Vagina (tissue), 2 donors: ENCODE measurements at places on chromosomes 12 and 14.

GRCh38 chr14:103501921-103502669, 20.5 kb downstream of the CKB start:
- no peak for DNase-seq

- DNase-seq = no peak
Measured at GRCh38 chr12:98727196-98727595, 82.1 kb downstream of the APAF1 start.

GRCh38 chr14:95395098-95395737, 75.5 kb upstream of the CLMN start:
- DNase-seq = no peak

DNA sequence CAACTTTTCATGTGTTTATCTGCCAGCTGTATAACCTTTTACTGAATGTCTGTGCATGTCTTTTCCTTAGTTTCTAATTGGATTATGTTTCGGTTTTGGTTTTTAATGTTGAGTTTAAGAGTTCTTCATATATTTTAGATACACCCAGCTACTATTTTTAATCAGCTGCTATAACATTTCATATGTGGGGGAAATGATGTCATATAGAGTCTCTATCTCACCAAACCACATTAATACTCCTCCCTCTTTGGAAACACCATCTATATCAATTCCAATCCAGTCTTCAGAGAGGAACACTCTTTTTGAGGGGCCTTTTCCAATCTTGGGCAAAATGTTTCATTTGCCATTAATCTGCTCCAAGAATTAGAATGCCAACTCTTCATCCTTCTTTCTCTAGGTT, 28.5 kb upstream of the GCH1 start:
- DNase-seq = no peak

- no peak for DNase-seq
Measured at GRCh38 chr12:549476-550082, 89.8 kb downstream of the B4GALNT3 start.

DNA sequence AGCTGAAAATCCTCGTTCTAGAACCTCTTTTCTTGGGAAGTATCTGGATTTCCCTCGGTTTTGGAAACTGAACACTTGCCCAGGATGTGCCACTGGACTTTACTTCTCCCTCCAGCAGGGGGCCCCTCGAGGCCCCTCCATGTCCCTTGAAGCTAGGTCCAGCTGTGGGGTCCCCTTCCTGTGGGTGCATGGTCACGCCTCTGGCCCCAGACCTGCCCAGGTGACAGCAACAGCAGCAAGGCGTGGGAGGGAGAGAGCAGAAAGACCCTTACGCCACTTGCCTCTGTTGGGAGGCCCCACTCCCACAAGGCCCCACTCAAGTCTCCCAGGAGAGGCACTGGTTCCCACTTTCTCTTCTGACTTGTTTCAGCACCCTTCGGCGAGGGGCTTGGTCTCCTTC, 3.1 kb downstream of the SLC25A29 start:
- no peak for DNase-seq

GRCh38 chr12:103529306-103529705, 33.5 kb upstream of the C12orf42 start:
- no peak for DNase-seq

DNA sequence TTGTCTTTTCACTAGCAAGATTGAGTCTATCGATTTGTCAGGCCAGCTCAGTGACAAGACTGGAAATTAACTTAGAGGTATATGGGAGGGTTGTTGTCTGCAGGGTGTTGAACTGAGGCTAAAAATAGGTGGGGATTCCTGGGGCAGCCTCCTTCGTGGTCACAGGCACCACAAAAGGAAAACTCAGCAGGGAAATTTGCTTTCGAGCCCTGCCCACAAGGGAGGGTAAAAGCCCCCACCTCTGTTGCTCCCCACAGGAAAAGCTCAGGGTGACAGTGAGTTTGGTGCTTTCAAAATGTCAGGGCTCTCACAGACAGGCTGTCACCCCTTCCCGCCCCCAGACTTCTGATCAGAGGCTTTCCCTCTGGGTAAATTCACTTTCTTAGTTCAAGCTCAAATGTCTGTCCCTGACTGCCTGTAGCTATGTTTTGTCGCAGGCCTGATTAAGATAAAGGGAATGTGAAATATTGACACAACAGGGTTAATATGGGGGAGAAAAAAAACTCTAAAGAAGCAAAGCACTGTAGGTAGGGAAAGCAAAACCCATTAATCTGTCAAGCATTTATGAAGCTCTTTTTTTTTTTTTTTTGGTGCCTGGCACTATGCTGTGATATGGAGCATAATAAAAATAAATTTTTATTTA, 11.7 kb upstream of the NFKBIA start:
- DNase-seq = no peak

DNA sequence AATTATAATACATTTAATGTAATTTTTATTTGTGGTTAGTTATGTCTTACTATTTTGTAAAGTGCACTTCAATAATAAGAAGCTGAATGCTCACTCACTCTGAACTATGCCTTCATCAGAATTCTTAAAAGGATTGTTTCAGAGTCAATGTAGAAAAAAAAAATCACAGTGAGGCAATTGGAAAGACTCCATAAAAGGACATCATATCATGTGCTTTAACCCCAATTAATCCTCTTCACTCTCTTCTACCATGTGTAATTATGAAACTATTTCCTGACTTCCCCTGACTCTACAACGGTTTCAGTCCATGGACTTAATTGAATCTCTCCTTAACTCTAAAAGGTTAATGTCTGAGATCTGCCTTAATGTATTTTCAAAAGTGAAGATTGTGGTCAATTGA, 250.4 kb upstream of the ALG10 start:
- DNase-seq = no peak

GRCh38 chr12:109110988-109111495, 5.3 kb upstream of the ACACB start:
- peak; percentile 93 for DNase-seq

- DNase-seq = no peak
Measured at GRCh38 chr12:63313139-63313538, 162.1 kb upstream of the AVPR1A start.

GRCh38 chr12:105222726-105223351, 13.1 kb downstream of the APPL2 start:
- peak; percentile 79 for DNase-seq

GRCh38 chr14:73375861-73376260, 82.5 kb downstream of the NUMB start:
- no peak for DNase-seq

- no peak for DNase-seq
Measured at GRCh38 chr12:2455410-2455809, 339.4 kb upstream of the FKBP4 start.

DNA sequence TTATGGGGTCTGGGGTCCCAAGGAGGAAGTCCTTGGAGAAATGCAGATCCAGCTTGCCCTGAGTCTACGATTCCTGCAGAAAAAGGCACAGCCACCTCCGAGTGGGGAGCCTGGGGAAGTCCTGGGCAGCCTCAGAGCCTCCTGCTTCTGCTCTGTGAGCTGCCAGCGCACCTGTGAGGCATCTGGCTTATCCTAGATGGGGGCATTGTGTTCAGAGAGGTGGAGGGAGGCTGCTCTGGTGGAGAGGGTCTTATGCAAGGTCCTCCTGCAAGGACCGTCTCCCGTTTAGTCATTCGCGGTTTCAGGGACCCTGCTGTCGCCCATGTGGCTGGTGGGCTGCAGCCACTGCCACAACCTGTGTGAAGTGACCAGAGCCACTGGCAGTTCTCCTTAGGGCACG, 53.0 kb upstream of the PRMT8 start:
- no peak for DNase-seq

GRCh38 chr12:122951979-122952892, 14.0 kb downstream of the ABCB9 start:
- no peak for DNase-seq

GRCh38 chr14:59890676-59891075, 20.1 kb upstream of the RTN1 start:
- no peak for DNase-seq

GRCh38 chr14:61140872-61141271, 140.3 kb downstream of the TMEM30B start:
- DNase-seq = no peak

DNA sequence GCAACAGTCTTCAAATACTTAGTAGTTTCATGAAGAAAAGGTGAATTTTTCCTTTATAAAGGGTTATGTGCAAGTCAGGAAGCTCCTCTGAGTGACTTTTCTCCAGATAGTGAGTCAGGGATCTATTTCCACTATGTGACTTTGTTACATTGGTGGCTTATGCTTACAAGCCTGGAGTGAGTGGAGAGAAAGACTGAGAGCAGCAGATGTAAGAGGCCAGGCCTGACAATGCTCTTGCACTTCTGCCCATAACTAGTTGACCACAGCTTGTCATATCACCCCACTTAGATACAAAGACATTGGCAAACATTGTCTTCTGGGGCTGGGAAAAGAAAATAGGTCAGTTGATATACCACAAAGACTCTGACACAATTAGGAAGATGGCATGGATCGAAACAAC, 236.5 kb downstream of the PDZRN4 start:
- DNase-seq = no peak

GRCh38 chr14:68236582-68237458, 417.2 kb downstream of the RAD51B start:
- no peak for DNase-seq

DNA sequence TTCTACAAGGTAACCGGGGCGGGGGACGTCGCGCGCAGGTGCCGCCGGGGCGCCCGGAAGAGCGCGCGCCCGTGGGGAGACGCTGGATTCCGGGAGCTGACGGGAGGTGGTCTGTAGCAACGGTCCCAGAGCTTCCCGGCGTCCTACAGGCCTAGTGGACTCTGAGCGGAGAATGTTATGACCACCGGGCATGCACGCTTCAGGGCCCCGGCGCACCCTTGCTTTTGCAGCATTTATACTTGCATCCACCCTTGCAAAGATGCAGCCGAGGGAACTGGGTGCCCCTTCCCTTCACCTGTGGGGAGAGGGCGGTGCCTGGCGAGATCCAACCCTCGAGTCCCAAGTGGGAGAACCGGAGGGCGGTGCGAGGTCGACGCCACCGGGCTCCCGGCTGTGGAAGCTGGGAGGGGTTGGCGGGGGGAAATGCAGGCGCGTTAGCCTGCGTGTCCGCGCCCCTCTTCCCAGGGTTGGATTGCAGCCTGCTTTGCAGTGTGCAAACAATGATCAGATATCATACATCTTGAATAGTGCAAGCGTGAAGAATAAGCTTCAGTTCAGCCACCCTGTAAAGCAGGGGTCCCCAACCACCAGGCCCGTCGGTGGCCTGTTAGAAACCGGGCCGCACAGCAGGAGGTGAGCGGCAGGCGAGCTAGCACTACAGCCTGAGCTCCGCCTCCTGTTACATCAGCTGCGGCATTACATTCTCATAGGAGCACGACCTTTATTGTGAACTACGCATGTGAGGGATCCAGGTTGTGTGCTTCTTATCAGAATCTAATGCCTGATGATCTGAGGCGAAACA, 576 bp downstream of the ERP29 start:
- DNase-seq = no peak

DNA sequence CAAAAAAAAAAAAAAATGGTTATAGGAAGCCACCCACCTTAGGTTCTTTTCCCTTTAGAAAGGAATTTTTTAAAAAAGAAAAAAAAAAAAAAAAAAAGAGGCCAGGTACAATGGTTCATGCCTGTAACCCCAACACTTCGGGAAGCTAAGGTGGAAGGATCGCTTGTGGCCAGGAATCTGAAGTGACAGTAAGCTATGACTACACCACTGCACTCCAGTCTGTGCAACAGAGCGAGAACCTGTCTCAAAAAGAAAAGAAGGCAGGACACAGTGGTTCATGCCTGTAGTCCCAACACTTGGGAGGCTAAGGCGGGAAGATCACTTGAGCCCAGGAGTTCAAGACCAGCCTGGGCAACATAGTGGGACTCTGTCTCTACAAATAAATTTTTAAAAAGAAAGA, 36.0 kb downstream of the SPTLC2 start:
- no peak for DNase-seq

- DNase-seq = no peak
Measured at GRCh38 chr14:89406361-89406760, 10.7 kb downstream of the FOXN3 start.

DNA sequence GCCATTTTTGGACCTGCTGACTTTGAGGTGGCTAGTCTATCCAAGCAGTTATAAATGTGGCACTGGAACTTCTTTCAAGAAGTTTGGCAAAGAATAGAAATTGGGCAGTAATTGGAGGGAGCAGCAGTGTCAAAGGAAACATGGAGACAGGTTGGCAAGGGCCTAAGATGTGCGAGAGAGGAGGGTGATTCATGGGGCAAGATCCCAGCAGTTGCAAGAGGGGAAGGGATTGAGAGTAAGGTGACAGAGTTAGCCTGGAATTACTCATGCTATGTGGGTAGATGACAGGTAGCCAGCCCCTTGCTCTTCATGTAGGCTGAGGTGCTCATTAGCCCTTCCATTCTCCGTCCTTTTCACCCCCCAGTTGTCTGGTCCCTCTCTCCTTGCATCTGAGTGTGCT, 42.2 kb downstream of the FBXL14 start:
- no peak for DNase-seq
